ENCODE measurements at places on chromosomes 13 and 19.

GRCh38 chr19:28871099-28871725, 341.7 kb downstream of the UQCRFS1 start:
- no peak for DNase-seq

DNA sequence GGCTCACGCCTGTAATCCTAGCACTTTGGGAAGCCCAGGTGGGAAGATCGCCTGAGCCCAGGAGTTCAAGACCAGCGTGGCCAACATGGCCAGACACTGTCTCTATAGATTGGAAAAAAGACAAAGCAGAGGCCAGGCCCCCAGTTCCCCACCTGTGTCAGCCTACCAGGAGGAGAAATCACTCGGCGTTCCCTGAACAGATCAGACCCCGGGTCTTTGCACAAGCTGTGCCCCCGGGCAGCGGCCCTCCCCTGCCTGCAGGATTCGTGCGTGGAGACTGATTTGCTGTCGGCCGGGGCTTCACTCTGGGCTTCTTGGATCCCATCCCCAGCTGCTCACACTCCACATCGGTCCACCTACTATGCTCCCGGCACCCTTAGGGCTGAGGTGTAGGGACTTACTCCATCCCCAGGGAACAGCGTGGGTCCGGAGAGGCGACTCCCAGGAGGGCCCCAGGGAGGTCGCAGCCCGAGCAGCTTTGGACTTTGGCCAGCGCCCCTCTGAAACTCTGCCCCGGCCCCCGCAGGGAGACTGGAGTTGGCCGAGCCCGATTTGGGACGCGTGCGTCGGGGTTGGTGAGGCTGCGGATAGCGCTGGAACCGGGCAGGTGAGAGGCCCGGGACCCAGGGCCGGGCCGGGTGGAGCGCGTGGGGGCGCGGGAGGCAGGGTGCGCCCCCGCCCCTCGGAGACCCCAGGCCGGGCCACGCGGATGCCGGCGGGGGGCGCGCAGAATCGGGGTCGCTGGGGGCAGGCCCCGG, 515 bp upstream of the EFNA2 start:
- no peak for DNase-seq

- DNase-seq: no peak
Measured at GRCh38 chr13:33785384-33785783, 32.6 kb upstream of the RFC3 start.

- no peak for DNase-seq
Measured at GRCh38 chr19:34359954-34360315, 5.1 kb upstream of the GPI start.

- no peak for DNase-seq
Measured at GRCh38 chr19:54317965-54318240, 4.9 kb upstream of the LILRA5 start.

- no peak for DNase-seq
Measured at GRCh38 chr19:46606019-46606418, 4.9 kb downstream of the CALM3 start.

Measured in activated naive CD8-positive, alpha-beta T cell treated with anti-CD3 and anti-CD28 coated beads, Interleukin-2, amount 50 U/mL, for 16 hours (primary cell).